ENCODE measurements at places on chromosomes 5 and 9.

DNA sequence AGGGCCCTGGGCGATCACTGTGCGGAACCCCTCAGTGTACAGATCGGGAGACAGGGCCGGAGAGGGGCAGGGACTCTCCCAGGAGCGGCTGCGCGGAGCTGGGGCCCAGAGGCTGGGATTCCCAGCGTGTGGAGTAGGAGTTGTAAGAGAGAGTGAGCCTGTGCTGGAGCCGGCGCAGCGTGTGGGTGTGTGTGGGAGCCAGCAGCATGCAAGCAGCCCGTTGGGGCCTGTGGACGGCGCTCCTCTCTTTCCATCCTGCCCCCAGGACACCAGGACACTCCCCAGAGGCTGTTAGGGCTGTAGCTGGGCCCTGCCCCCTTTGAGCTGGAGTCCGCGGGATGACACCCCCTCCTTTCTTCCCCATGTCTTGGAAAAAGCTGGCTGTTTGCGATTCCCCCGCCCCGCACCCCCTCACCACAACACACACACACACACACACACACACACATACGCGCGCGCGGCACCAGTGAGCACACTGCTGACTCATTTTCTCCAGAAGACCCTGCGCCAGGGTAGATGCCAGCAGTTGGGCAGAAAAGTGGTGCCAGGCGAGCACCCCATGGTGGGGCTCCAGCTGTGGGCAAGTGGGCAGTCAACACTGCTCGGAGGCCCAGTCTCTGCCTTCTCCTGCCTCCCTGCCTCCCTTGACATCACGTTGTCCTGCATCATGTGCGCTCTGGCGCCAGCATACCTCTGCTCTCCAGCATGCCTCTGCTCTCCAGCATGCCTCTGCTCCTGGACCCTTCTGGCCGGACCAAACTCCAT is 1.5 kb downstream of the COL27A1 start:
- DNase-seq = peak; percentile 58

DNA sequence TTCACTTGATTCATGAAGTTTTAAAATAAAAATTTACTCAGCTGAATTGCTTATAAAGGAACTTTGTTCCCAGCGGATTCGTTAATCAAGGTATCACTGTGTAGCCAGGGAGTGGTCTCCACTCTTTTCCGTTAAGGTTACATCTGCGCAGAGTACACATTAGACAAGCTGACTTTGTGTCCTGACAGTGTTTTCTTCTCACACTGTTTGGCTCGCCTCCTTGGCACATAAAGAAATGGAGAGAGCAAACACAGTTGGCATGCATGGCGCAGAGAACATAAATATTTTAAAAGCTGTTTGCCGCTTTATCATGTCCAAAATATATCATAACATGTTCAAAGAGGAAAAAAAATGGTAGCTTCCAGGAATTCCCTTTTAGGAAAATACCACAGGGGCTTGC is 153.2 kb downstream of the EDIL3 start:
- no peak for DNase-seq

- DNase-seq = no peak
These were observed 26.7 kb upstream of the ADAMTS2 start for GRCh38 chr5:179371681-179372680.

- no peak for DNase-seq
These were observed 485.2 kb upstream of the FTMT start for GRCh38 chr5:121366515-121366914.

- DNase-seq = no peak
These were observed 5.0 kb upstream of the TMEM268 start for GRCh38 chr9:114606068-114606467.

GRCh38 chr9:117233016-117233415 is 181.8 kb downstream of the ASTN2 start:
- DNase-seq = no peak

- no peak for DNase-seq
These were observed 46.0 kb downstream of the TRIM32 start for GRCh38 chr9:116733010-116733641.

- DNase-seq = no peak
These were observed 74.0 kb upstream of the PHYKPL start for GRCh38 chr5:178306430-178307225.

DNA sequence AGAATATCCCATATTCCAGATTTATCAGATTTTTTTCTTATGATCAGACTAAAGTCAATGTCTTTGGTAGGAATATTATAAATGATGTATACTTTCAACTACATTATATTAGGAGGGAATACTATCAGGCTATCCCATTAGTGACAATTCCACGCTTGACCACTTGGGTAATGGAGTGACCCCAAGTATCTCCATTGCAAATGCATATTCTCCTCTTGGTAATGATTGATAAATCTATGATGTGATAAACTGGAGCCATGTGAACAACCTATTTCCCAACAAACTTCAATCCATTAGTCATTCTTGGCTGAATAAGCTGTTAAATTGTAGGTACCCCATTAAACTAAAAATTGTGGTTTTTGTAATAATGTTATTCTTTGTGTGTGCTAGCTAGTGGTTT is 12.2 kb upstream of the MPDZ start:
- no peak for DNase-seq

GRCh38 chr5:126969548-126969947 is 60.8 kb downstream of the MARCHF3 start:
- DNase-seq = peak; percentile 80

- no peak for DNase-seq
These were observed 29.1 kb upstream of the MED27 start for GRCh38 chr9:132108728-132109127.

GRCh38 chr9:4341554-4341953 is 41.7 kb upstream of the GLIS3 start:
- no peak for DNase-seq

- no peak for DNase-seq
These were observed 201.1 kb downstream of the IRX1 start for GRCh38 chr5:3796736-3797135.

DNA sequence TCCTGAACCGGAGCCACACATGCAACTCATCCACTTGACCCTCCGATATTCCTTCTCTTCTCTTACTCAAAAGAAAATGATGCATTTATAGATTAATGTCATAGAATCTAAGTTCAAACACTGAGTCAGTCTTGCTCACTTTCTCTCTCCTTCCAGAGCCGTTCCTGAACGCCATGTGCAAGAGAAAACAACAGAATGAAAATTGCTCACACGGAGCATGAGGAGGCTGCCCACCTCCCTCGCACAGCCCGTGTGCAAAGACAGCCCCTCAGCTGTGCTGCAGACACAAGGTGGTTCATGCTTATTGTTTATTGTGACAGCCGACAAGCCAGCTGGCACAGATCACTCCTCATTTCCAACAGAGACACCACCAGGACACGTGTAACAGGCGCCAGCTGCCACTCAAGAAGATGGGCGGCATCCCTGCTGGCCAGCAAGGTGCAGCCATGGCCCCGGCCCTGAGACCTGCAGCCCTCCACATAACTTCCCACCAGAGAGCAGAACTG is 290.8 kb downstream of the GLIS3 start:
- DNase-seq = no peak

DNA sequence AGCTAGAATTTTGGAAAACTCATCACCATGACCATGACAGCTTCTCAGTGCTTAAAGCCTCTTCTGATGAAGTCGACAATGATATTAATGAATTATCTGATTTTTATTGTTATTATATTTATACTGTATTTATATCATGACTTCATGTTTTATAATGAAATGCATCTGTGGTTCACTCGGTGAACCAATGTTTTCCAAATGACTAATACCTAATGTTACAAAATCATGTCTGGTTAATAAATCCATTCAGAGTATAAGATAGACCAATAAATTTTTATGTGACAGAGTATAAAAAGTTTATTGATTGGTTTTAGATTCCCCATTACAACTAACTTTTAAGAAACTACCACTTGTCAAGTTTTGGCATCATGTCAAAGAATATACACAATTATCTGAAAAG is 416.5 kb downstream of the MLLT3 start:
- DNase-seq = no peak

DNA sequence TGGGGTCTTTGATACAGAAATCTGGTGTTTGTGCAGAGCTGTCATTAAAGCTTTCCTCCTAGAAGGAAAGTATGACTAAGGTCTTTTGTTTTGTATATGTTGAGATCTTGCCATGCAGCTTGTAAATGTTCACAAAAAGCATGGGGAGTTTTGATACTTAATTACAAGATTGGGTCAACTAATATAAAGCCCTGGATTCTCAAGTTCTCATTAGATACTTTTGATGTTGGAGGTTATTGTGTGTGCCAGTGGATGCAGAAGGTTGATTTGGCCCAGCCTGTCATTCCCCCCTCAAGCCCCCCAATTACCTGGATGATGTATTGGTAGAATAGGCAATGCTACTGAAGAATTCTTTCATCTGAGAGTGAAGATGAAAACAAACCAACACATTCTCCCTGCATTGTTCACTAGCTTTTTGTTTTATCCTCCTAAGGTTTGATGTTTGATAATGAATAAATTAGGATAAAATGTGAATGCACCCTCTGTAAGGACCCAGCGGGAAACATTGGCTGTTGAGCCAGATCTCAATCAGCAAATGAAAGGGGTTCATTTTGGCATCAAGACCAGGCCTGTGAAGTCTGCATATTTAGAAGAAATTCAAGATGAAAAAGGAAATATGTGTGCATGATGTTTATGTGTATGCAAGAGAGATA is 61.9 kb upstream of the ADAMTS19 start:
- DNase-seq = no peak

- no peak for DNase-seq
These were observed 21.5 kb upstream of the ASS1 start for GRCh38 chr9:130423272-130423671.

DNA sequence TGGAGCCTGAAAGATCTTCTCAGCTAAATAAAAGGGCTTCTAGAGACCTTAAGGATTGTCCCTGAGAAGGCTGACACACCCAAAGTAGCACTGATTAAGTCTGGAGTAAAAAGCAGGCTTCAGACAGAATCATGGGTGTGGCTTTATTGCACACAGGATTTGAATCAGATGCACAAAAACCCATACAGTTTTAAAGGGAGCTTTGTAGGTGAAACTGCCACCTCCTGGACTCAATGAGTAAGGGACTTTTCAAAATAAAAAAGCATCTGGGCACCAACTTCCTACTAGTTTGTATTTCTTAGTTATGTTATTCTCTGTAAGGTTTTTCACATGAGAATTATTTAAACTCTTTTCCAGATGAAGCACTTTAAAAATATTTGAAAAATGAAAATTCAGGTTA is 129.4 kb downstream of the EDIL3 start:
- DNase-seq = peak; percentile 22

Data from KBM-7 (cell line).